Stimulated activated CD8-positive, alpha-beta memory T cell treated with anti-CD3 and anti-CD28 coated beads, Interleukin-15, amount 100 ng/mL, for 4 hours (primary cell): ENCODE measurements at places on chromosomes 5 and 9.

DNA sequence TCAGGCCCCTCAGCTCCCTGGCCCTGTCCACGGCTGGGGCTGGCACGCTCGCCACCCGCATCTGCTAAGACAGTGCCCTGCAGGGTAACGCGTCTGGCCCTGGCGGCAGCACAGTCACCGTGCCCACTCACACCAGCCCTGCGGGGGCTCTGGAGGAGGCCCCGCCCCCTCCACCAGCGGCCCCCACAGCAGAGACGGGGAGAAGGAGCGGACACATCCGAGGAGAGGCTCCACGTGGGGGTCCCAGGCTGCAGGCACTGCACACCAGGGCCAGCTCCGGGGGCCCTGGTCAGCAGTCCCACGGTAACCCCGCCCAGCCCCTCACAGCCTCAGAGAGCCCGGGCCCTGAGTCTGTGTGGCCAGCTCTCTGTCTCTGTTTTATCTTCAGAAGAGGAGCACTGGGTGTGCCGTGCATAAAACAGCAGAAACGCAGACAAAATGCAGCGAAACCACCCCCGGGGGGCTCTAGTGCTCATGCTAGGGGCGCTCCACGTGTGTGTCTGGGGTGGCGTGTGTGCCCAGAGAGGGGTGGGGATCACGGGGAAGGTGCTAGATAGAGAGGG is 47.5 kb upstream of the NRARP start:
- no peak for DNase-seq

DNA sequence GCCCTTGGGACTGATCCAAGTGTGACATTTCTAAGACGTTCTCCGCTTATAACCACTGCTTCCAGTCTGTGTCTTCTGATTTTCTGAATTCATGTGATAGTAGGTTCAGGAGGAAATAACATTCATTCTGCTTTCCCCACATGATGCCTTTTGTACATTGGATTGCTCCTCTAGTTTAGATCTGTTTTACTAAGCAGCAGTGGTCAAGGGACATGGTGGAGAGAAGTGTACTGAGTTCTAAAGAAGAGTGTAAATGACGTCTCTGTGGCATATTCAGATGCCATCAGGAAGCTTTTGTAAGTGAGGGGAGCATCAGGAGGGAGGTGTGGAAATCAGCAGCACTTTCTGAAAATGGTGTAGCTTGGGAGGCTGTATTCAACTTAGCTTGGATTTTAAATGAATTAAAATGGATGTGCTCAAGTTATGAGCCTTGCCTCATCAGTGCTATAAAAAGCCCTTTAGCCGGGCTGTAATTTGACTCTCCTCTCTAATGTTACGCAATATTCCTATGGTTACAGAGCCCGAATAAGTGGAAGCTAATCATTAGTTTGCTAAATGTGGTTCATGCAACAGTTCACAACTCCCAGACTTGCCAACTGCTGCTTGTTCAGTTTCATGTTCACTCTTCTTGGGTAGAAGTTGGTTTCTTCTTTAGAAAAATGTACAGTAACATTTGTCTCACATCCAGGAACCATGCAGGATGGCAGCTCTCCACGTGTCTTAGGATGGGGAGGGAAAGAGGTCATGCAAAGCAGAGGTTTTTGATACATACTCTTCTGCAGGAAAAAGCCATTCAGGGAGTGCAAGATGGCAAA is 281.3 kb downstream of the ARHGAP26 start:
- DNase-seq, result no peak

GRCh38 chr9:73006986-73007385 is 54.1 kb upstream of the ALDH1A1 start:
- no peak for DNase-seq

DNA sequence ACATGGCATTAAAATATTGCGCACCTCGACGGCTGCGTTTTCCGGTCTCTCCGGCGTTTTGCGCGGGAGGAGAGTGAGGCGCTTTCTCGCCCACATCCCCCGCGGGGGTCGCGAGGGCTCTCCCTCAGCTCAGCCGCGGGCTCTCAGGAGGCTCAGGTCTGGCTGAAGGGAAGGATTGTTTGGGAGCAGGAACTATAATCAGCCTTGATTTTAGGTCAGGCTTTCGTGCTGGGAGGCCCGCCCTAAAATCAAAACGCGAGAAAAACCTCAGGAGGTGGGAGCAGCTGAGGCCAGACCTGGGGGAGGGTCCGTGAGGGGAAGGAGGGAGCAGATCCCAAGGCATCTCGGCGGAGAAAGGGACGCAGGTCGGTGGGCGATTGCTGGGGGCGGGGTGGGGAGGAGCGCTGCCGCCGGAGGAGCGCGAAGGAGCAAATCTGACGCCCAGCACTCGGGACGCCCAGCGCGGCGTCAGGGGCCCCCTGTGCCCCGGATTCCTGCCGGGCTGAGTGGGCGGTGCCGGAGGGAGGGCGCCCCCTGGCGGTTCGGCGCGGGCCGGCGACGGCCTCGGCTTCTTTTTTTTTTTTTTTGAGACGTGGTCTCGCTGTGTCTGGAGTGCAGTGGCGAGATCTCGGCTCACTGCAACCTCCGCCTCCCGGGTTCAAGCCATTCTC is 18.7 kb upstream of the RNF130 start:
- peak; percentile 62 for DNase-seq
